ENCODE measurements at places on chromosomes 1 and 21.

DNA sequence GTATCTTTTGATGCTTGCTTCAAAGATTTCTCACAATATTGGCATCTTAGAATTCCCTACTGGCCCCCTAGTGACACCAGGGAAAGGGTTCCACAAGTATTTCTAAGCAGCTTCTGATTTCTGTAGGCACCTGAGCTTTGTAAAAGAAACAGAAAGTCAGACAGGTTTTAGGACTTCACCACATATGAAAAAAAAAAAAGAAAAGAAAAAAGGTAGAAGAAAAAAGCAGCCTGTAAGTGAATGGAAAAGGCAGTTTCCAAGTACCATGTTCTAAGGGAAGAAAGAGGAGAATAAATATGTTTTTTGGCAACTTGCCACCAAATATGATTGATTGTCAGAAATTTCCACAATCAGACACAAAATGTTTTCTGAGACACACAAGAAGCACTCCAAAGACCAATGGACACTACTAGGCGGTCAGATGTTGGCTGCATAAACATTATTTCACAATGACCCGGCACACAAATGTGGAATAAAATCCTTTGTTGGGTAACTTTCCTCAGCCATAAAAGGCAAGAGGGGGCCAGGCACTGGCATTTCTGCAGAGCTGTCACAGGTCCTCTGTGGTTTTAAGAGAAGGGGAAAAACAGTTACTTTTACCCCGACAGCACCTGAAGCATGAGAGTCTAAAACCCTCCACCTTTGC lies 12.7 kb upstream of the CPLANE2 start:
- DNase-seq = no peak

- DNase-seq = no peak
Observed at GRCh38 chr1:87428883-87429282, 100.2 kb downstream of the LMO4 start.

DNA sequence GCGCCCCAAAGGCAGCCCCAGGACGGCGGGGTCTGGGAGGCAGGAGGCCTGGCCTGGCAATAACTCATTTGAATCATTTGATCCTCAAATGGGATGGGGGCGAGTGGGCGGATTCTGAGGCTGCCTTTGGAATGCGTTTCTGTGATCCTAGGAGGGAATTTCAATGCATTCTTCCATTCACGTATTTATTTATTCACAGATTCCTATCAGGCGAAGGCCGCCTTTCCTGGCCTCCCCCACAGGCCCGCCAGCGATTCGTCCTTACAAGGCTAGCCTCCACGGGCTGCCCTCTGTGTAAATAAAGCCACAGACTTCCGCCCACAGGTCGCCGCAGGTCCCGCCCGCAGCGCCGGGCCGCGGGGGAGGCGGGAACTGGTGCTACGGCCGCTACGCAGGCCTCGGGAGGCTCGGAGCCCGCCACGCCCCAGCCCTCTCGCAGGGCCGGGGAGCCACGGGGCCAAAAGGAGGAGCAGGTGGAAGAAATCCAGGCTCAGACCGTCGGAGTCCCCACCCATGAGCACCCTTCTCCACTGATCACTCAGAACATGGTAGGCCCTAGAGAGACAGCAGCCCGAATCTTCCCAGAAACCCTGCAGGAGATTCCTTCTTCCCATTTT lies 31.3 kb upstream of the JUN start:
- DNase-seq = peak; percentile 83

DNA sequence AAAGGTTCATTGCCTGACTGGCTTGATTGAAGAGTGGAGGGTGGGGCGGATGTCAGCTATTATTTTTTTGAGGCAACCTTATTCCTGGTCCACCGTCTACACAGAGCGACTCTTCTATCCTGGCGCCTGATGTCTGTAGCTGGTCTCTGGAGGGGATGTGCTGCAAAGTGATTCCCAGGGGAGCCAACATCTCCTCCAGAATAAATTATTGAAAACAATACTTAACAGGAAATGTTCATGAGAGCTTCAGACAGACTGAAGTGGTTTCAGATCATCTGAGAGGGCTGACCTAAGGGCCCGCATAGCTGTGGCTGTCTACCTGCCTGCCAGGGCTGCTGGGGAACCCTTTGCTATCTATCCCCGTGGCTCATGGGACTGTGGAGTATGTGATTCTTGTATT lies 66.7 kb downstream of the TEX35 start:
- no peak for DNase-seq

GRCh38 chr1:190205713-190206112 lies 272.0 kb downstream of the BRINP3 start:
- no peak for DNase-seq

GRCh38 chr1:226676381-226676780 lies 62.7 kb downstream of the ITPKB start:
- DNase-seq = no peak

DNA sequence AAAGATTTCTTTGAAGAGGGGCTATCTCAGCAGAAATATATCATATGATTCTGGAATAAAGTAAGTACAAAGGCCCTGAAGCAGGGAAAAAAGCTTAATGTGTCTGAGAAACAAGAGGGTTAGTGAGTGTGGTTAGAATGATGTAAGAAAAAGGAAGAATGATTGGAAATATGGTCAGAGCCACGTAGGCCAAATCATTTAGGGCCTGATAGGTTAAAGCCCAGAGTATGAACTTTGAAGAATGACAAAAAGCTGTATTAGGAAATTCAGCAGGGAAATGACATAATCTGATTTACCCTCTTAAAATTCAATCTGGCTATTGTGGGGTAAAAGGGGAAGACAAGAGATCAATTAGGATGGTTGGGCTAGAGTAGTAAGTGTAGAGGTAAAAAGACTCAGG lies 69.0 kb upstream of the MUTYH start:
- DNase-seq = no peak

GRCh38 chr21:34673006-34673405 lies 4.2 kb downstream of the CLIC6 start:
- no peak for DNase-seq

GRCh38 chr1:110266834-110267233 lies 56.7 kb downstream of the KCNC4 start:
- no peak for DNase-seq

GRCh38 chr1:53485478-53486394 lies 26.5 kb downstream of the DMRTB1 start:
- peak; percentile 89 for DNase-seq

- no peak for DNase-seq
Observed at GRCh38 chr1:8816264-8816663, 1.2 kb downstream of the RERE start.

DNA sequence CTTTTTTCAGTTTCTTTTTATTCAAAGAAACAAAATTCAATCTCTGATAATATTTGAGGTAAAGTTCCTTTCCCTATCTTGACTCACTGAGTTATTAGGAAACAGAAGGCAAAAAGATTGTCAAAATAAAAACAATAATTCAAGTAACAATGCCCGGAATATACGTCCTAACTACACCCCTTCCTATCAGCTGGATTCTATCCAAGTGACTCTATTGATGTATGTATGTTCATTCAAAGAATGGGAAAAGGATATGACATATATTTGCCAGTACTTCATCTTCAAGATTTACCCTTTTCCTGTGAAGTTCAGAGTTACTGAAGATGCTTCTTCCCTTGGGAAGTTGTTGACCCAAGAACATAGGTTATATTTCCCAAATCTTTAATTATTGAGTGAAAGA lies 13.7 kb downstream of the SPRTN start:
- DNase-seq = no peak

DNA sequence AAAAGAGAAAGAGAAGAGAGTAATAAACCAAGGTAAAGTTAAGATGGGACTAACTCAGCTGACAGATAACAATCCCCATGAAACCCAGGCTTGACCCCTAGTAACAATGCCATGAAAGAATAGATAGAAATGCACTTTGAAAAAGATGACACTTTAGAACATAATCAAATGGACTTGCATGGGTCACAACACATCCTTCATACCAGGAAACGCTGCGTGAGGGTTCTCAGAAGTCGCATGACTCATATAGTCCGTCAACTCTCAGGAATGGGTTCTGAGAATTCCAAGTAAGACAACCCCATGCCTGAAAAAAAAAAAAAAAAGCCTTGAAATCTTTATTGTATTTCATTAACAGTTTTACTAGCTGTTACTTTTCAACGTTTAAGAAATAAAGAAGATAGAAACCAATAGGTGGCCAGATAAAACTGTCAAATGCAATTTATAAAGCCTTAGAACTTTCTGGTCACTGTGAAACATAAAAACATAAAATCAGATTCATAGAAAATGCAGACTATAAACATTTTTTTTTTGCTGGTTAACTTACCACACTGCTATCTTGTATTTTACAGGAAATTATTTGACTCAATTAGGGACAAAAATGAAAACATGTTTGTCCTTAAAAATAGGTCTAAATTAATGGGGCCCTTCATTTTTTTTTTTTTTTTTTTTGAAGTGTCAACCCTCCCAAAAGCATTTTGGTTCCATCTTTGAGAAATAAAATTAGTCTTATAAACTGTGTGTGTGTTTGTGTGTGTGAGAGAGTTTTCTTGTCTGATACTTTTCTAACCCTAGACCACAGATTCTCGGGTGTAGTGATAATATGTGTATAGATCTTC lies 202.1 kb downstream of the NCAM2 start:
- peak; percentile 39 for DNase-seq

DNA sequence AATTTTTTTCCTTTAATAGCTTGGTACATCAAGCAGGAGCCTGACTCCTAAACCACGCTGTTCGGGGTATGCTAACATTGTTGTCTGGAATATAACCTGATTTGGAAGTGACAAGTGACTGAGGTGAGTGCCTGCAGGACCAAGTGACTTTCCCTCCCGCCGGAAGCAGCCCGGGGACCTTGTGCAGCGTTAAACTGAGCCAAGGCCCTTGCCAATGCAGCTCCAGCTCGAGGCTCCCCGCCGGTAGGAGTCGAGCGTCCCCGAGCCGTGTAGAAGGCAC lies 716 bp upstream of the MTARC1 start:
- DNase-seq = no peak

DNA sequence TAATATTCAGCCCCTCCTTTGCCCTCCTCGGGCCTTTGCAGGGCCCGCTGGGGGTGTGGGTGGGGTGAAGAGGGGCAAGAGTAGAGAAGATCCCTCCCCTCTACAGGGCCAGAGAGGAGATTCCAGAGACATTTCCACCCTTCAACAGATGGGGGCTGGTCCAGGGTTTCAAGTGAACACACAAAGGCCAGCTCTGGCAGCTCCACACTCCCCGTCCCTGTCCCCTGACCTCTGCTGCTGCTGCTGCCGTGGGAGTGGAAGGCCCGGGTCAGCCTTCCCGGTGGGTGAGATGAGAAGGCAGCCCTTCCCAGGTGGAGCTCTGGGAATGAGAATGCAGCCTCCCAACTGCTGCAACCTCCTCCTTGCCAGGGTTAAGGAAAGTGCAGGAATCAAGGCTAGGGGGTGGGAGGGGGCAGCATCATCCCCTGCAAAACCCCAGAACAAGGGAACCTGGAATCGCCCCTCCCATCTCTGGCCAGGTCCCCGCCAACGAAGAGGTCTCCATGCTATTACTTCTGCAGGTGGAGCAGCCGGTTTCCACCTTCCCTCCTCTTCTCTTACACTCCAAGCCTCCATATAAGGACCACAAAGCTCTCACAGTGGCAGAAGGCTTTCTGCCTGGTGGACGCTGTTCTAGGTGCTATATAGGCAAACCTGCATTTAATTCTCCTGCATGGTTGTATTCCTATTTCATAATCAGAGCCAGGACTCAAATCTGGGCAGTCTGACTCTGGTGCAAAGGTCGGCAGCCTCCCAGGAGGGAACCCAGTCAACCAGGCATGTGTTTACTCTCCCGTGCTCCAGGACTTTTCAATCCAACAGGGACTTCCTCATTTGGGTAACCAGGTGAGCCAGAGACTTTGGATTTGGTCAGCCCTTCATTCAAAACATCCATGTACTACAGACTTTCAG lies 22.9 kb upstream of the ARHGEF10L start:
- no peak for DNase-seq

DNA sequence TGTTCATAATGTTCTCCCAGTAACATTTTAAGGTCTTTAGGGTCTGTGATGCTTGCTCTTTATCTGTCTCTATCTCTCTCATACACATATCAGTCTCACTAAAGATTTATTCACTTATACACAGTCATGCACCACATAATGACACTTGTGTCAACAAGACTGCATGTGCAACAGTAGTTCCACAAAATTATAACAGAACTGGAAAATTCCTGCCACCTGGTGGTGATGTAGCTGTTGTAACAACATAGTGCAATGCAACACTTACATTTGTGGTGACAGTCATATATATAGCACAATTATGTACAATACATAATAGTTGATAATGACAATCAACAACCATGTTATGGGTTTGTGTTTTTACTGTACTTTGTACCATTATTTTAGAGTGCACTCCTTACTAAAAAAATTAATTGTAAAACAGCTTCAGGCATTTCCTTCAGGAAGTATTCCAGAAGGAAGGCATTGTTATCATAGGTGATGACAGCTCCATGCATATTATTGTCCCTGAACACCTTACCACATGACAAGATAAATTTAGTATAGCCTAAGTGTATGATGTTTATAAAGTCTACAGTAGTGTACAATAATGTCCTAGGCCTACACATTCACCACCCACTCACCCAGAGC lies 8.1 kb downstream of the TDRD5 start:
- DNase-seq = no peak

- no peak for DNase-seq
Observed at GRCh38 chr1:115822117-115822516, 18.8 kb downstream of the NHLH2 start.

DNA sequence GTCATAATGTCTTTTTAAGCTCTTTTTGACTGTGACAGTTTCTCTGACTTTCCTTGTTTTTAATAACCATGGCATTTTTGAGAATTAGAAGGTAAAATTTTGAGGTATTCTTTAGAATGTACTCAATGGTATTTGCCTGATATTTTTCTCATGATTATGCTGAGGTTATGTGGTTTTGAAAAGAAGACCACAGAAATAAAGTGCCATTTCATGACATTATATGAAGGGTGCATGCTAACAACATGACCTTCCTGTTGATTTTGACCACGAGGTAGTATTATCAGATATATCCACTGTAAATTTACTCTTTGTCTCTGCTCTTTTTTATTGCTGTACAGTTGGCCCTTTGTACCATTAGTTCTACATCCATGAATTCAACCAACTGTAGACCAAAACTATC lies 1418.5 kb downstream of the PLA2G4A start:
- DNase-seq = no peak

GRCh38 chr1:230328342-230329015 lies 97.7 kb downstream of the PGBD5 start:
- no peak for DNase-seq

GRCh38 chr1:221563476-221563921 lies 178.4 kb downstream of the DUSP10 start:
- DNase-seq = no peak

DNA sequence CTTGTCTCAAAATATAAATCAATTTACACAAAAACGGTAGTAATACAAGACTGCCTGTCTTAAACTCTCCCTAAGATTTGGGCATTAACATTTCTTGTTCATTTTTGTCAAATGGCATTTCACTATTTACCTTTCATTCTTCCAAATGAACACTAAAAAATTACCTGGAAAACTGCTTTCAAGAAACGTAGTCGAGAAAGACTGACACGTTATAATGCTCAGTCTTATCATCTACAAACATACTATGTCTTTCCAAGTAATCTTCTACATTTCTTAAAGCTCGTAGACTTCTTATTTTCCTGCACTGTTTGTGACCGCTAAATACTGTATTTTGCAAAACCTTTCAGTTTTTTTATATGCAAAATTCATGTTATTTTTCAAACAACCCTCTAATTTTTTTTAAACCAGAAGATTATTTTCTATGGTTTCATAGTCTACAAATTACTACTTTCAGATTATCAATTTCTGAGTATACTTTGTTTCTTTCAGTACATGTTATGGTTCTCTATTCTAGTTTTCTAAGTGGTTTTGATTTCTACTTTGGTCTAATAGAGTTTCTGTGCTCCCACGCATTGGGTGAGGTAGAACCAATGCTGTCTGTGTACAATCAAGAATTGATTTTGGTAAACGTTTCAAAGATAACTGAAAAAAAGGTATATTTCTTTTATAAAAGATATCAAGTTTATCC lies 336.4 kb downstream of the SMYD3 start:
- DNase-seq = no peak

All from femur (tissue), 1 donor.